ENCODE measurements at places on chromosomes 1 and 21.
A peak's percentile ranks its signal among the peaks of the same experiment; 100 is the strongest.

- DNase-seq: peak; percentile 93
Observed at GRCh38 chr21:33265664-33266049, 510 bp upstream of the IL10RB start.

DNA sequence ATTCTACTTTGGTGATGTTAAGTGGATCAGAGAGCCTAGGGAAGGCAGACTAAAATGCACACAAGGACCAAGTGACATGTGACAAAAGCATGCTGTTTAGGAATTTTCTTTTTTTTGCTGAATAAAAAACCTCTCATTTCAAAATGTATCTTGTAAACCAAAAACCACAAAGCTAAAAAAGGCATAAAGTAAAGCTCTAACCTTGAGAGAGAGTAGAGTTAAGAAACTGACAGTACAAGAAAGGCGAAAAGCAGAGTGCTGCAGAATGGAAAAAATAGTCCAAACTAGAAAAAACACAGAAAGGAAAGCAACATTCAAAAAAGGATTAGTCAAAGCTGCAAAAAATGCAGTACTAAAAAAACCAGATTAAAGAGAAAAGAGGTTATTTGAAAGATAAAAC, 76.5 kb downstream of the EPS15 start:
- no peak for DNase-seq

- no peak for DNase-seq
Observed at GRCh38 chr21:15776818-15777217, 47.0 kb downstream of the USP25 start.

GRCh38 chr1:65022216-65022615, 55.9 kb upstream of the JAK1 start:
- no peak for DNase-seq

DNA sequence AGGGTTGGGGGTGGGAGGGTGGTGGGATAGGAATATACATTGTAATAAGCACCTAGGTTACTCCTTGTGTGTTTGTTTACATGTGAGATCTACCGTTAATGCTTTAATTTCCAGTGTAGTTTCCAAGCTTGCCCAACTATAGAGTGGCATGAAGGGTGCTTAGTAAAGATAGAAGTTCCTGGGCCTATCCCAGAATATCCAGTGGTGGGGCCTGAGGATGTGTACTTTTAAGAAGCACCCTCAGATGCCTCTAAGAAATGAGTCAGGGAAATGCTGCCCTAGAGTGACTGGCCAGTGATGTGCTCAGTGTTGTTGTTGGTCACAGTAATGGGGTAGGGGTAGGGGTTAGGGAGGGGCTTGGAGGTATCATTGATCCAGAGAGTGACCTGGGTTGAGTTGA, 141.3 kb downstream of the TSEN15 start:
- DNase-seq: no peak

DNA sequence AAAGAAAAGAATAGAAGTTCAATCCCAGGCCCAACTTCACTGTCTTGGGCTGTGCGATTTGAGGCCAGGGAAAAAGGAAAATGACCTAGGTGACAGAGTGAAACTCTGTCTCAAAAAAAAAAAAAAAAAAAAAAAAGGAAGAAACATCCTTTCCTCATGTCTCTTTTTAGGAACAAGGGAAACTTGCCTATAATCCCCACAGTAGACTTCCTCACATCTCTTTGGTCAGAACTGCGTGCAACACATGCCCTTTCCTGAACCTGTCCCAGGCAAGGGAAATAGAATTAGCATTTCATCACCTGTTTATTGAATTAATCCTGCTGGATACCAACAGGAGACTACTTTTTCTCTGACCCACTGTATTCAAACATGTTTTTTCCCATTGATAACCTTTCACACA, 2.3 kb downstream of the DCST1 start:
- no peak for DNase-seq

DNA sequence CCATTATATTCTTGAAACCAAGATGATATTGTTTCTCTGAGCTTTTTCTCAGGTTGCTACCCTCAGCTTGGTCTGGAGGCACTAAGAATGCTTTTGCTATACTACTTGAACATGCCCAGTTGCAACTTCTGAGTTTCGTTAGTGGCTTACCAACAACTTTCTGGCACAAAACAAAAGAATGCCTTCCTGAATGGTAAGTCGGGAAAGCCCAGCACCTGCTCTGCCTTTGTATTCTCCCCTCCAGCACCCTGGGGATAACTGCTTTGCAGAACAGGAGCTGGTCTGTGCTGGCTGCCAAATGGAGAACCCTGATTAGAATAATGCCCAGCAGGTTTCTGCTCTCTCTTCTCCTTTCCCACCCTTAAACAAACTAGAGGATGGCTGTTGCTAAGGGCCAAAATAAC, 149.3 kb downstream of the TGFB2 start:
- DNase-seq: no peak
